ENCODE measurements at places on chromosomes 7 and 10.

DNA sequence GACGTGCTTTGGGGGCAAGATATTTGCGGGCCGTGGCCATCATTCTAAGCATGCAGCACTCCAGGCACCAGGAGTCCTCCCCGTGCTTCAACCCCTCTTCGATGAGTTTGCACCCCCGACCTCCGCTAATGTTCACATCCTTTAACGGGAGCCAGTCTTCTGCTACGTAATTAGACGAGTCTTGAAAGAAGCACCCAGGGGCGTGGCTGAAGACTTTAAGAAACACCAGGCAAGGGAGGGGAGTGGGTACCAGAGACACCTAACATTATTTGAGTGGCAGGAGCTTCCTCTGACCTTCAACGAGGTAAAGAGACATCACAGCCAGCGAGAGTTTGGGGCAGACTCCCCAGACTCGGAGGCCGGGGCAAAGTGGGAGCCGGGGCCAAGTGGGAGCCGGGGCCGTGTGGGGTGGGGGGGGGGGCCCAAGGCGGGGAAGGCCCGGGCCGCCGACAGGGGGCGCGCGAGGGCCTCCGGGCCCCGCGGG is 31.1 kb upstream of the TOMM7 start:
- DNase-seq = no peak

GRCh38 chr10:30617070-30617469 is 12.5 kb downstream of the LYZL2 start:
- DNase-seq = no peak

DNA sequence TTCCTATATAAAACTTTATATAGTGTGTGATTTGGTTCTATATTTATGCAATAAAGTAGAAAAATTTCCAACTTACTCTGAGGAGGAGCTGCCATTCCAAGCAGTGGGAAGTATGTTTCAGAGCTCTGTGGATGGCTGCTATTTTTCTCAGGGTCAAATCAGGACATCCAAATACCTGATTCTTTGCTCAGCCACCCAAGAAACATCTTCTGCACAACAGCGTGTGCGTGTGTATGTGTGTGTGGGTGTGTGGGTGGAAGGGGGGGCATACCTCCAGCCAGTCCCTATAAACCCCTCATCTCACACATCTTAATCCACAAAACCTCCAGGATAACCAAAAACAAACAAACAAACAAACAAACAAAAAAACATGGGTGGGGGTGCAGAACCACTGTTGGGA is 66.3 kb upstream of the EMX2 start:
- no peak for DNase-seq

DNA sequence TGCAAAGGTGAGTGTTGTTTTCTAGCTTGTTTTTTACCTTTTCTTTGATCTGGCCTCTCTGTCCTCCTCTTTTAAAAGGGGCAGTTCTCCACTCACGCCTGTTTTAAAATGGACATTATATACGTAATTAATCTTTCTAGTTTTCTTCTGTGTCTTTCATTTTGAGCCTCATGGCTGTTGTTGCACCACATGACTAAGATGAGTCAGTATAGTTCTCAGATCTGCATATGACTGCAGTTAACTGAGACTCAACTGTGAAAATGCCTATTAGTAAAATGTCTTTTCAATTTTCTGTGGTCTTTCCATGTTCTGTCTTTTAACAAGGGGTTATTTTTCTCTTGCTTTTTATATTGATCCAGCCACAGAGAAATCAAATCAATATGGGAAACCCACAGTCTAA is 296.1 kb downstream of the CDK14 start:
- DNase-seq = no peak

DNA sequence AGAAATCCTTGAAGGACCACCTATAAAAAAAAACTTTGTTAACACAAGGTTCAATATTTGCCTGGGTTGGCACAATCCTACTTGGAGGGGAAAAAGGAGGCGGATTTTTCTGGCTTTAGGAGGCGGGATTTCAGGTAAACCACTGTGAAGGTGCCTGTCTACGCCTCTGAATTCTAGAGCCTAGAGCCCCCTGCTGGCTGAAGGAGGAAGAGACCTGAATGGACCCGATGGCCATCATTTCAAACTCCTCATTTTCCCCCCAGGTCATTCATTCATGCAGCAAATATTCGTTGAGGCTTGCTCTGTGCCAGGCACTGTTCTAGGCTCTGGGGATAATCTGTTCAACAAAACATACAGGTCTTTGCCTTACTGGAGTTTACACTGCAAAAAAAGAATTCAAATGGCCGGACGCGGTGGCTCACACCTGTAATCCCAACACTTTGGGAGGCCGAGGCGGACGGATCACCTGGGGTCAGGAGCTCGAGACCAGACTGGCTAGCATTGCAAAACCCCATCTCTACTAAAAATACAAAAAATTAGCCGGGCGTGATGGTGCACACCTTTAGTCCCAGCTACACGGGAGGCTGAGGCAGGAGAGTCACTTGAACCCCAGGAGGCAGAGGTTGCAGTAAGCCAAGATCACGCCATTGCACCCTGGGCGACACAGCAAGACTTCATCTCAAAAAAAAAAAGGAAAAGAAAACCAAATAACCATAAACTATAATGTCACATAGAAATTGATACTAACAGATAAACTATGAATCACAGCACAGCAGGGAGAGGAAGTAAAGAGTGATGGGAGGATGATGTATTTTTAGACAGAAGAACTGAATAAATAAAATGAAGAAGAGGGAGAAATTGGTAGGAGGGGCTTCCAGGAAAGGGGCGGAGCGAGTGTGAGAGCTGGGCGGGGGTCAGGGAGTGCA is 90.1 kb upstream of the NFE2L3 start:
- no peak for DNase-seq

DNA sequence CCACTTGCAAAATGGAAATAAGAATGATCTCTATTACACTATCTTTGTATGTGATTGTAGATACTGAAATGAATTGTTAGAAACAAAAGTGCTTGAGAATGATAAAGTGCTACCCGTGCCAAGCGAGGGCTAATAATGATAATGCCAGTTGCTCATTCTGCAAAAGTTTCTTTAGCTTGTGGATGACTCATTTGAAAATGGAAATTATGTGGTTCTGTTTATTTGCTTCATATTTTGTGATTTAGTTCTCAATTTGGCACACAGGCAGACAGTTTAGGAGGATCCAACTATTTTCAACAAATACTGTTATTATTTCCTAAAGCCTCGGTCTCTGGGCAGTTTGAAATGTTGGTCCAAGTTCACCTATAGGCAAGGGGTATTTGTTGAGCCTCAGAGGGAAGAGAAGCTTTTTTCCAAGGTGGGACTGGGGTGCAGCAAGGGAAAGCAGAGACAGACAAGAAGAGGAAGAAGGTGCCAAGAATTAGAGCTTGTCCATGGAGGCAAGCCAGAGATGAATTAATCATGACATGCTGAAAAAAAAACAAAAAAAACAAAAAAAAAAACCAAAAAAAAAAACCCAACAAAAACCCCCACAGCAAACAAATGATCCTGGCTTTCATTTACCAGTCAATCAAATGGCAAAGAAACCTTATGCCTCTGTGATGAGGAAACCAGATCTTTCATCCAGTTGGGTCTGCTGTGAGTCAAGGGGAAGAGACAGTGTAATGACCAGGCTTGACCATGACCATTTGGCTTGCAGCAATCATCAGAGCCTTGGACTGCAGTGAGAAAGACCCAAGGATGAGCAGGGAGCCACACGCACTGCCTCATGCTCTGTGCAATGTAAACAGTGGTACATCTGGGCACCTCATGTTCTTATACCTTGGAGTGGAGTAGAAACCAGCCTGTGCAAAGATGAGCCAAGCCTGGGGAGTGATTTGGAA is 285.0 kb upstream of the HABP2 start:
- no peak for DNase-seq

DNA sequence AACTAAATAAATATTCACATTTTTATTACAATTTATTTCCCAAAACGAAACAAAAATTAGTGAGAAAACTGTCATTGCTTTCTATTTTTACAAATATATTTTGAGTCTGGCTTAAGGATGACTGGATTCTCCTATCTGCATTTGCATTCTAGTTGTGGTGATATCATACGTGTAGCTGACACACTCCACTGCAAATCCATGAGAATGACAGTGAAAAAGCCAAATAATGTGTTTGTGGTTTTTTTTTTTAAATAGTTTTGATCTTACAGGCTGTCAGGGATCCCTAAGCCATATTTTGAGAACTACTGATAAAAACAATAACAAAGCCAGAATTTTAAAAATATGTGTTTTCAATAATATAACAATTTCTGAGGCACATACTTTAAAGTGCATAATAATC is 5.8 kb upstream of the STAMBPL1 start:
- DNase-seq = no peak

DNA sequence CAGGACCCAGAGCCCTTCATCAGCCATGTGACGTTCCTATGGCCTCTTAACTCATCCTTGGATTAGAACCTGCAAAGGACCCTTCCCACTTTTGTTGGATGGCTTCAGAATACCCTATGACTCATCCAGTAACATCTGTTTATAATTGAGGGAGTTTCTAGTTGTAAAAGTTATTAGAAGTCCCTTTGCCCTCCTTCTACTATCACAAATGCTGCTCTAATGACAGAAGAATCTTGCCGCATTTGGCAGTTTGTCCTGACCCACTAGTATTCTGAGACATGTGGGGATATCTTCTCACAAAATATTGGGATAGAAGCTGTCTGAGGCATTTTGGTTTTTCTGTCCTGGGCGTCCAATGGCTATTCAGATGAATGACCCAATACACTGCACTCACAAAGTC is 251.8 kb upstream of the TMEM72 start:
- DNase-seq = no peak

DNA sequence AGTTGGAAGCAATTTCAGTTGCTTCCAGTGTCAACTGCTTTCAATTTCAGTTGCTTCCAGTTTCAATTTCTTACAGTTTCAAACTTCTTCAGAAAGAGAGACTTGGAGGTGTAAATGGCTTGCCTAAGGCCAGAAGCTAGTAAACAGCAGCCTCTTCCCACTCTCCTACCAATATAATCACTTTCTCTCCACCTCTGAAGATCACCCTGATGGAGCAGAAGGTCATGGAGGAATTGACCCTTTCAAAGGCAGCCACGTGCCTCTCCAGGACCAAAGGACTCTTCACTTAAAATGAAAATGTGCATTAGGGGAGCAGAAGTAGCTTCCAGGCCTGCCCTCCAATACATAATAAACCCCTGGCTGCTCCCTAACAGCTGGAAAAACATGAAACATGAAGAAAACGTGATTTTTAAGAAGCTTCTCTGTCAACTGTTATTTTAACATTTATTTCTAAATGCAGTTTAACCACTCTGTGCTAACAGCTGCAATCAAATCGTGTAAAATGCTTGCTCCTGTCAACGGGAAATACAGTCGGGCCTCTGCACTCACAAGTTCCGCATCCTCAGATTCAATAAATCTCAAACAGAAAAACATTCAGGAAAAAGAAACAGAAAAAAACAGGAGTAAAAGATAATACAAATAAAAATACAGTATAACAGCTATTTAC is 1020.6 kb downstream of the XPNPEP1 start:
- DNase-seq = no peak

- no peak for DNase-seq
These were observed 271.1 kb upstream of the SEMA3D start for GRCh38 chr7:85457911-85458310.

- DNase-seq = peak; percentile 76
These were observed 109.3 kb downstream of the TCF7L2 start for GRCh38 chr10:113059371-113059780.

Measured in midbrain (tissue), 1 donor.